Breast epithelium (tissue), 4 donors: ENCODE measurements at places on chromosomes 11 and 22.

GRCh38 chr22:44344407-44344806, 31.7 kb upstream of the SHISAL1 start:
- no peaks in the 10 kb centered on the region for H3K36me3 ChIP-seq
- peaks cover 16% of the 10 kb centered on the region for H3K27me3 ChIP-seq
- DNase-seq: no peak
- H3K4me1 ChIP-seq: no peaks in the 10 kb centered on the region
- H3K27ac ChIP-seq: no peak overlapping the region

- no peak for DNase-seq
- no peaks in the 10 kb centered on the region for H3K36me3 ChIP-seq
- H3K4me3 ChIP-seq: no peak overlapping the region
Measured at GRCh38 chr11:7690648-7691047, 15.6 kb downstream of the OVCH2 start.

GRCh38 chr11:45253640-45254039, 32.5 kb downstream of the SYT13 start:
- no peaks in the 10 kb centered on the region for H3K4me1 ChIP-seq
- DNase-seq: no peak
- no peaks in the 10 kb centered on the region for H3K27me3 ChIP-seq
- H3K36me3 ChIP-seq: no peaks in the 10 kb centered on the region
- H3K4me3 ChIP-seq: no peak overlapping the region

DNA sequence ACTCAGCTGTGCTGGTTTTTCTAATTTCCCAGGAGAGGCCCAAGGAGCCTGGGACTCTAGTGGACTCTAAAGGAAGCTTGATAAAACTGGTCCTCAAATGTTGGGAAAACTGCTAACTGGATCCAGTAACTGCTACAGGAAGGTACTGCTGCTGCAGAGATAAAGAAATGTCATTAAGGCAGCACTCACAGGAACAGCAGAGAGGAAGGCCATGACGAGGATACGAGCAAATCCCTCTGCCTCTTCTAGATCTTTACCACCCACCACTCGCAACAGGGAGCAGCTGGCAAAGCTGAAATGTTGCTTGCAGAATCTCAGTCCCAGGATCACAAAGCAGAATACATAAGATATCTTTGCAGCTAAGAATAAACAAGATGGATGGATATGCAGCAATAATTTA, 23.5 kb downstream of the TTC28 start:
- no peak for DNase-seq
- H3K4me1 ChIP-seq: no peaks in the 10 kb centered on the region
- H3K4me3 ChIP-seq: no peak overlapping the region
- no peak overlapping the region for H3K27ac ChIP-seq
- no peaks in the 10 kb centered on the region for H3K27me3 ChIP-seq
- H3K36me3 ChIP-seq: no peaks in the 10 kb centered on the region

DNA sequence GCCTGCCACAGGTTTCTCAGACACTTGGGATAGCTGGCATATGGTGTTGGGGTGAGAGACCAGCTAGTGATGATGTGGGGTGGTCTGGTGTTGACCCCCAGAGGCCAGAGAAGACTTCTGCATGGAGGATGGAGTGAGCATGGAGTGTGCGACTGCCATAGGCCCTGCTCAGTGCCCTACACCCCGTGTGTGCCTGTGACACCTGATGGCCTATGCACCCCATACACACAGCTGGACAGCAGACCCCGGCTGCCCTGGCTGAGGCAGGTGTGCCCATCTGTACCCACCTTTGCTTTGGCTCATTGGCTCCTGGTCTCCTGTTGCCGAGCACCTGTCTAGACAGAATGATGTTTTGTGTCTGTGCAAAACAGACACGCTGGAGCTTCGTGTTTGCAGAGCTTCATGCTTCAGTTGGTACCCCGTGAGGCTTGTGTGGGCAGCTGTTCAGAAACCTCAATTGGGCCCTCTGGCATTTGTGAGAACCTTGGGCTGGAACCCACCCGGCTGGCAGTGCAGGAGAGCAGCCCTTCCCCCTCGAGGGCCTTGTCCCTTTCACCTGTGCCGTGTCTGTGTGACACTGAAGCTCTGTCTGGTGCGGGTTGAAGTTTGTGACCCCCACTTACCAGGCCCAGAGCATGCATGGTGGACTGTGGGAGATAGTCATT, 27.6 kb downstream of the BCR start:
- no peak overlapping the region for H3K4me3 ChIP-seq
- H3K36me3 ChIP-seq: no peaks in the 10 kb centered on the region
- H3K27me3 ChIP-seq: no peaks in the 10 kb centered on the region

DNA sequence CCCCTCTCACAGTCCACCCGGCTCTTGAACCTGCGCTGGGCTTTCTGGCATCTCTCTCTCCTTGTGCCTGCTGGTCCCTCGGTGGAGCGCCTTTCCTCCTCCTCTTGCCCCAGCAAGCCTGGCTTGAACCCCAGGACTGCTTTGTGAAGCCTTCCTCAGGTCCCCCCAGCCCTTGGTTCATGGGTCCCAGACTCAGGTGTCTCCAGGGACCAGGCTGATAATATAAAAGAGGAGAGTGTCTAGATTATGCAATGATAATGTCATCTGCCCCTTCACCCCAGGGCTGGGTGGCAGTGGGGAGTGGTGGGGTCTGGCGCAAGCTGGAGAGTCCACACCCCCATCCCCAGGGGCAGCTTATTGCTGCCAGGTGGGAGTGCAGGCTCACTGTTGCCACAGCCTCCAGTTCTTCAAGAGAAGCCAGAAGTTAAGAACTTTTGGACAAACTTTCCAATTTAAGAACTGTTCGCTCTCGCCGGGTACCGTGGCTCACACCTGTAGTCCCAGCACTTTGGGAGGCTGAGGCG, 36.6 kb upstream of the PARVG start:
- H3K4me3 ChIP-seq: no peak overlapping the region
- DNase-seq: no peak
- H3K4me1 ChIP-seq: no peaks in the 10 kb centered on the region
- no peaks in the 10 kb centered on the region for H3K36me3 ChIP-seq
- H3K27me3 ChIP-seq: no peaks in the 10 kb centered on the region
- no peak overlapping the region for H3K27ac ChIP-seq

DNA sequence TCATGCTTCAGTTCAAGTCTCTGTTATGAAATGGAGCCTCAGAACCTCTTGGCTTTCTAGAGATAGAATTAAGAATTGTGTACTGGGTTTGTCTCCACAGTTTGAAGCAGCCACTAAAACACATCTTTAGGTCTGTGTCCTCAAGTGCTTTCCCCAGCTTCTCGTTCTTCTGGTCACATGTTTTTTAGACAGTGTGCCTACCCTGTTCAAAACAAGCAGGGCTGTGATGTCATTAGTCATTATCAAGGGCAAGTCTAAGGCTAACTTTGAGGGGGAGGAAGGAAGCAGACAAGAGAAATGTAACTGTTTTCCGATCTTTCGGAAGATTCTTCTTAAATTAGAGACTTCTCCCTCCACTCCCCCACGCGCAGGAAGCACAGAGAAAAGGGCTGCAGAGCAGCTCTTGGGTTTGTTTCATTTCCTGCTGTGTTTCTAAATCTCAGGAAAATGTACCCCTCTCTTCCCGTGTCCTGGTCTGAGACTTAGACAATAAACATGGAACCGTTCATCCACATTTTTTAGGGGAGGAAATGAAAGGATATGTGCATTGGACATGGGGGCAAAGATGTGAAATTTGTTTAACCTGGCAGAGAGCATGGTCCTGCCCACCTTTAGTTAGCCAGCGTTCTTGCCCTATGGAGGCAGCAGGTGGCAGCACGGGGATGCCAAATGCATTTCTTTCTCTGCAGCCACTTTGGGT, 3.1 kb downstream of the AKIP1 start:
- H3K4me1 ChIP-seq: no peaks in the 10 kb centered on the region
- peak overlapping the region; percentile 37 for H3K4me3 ChIP-seq
- H3K27me3 ChIP-seq: no peaks in the 10 kb centered on the region
- no peak for DNase-seq

DNA sequence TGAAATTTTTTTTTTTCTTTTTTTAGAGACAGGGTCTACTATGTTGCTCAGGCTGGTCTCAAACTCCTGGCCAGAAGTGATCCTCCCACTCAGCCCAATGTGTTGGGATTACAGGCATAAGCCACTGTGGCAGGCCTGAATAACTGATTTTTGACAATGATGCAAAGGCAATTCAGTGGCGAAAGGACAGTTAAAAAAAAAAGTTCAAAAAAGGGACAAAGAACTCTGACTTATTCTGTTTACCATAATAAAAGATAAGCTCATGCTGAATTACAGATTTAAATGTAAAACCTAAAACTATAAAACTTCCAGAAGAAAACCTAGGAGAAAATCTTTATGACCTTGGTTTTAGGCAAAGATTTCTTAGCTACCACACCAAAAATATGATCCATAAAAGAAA, 48.9 kb downstream of the ATG16L2 start:
- H3K36me3 ChIP-seq: no peaks in the 10 kb centered on the region
- H3K27ac ChIP-seq: no peak overlapping the region
- H3K27me3 ChIP-seq: no peaks in the 10 kb centered on the region
- no peak overlapping the region for H3K4me3 ChIP-seq
- DNase-seq: no peak

- H3K27ac ChIP-seq: peak overlapping the region; percentile 95
- H3K4me3 ChIP-seq: peak overlapping the region; percentile 97
- H3K36me3 ChIP-seq: no peaks in the 10 kb centered on the region
- no peaks in the 10 kb centered on the region for H3K27me3 ChIP-seq
Measured at GRCh38 chr11:17076517-17077239, 789 bp downstream of the RPS13 start.

GRCh38 chr11:3866206-3866605, 10.7 kb downstream of the STIM1 start:
- peaks cover 19% of the 10 kb centered on the region for H3K4me1 ChIP-seq
- H3K36me3 ChIP-seq: no peaks in the 10 kb centered on the region
- H3K27me3 ChIP-seq: no peaks in the 10 kb centered on the region
- no peak overlapping the region for H3K4me3 ChIP-seq
- DNase-seq: no peak
- H3K27ac ChIP-seq: peak overlapping the region; percentile 33

DNA sequence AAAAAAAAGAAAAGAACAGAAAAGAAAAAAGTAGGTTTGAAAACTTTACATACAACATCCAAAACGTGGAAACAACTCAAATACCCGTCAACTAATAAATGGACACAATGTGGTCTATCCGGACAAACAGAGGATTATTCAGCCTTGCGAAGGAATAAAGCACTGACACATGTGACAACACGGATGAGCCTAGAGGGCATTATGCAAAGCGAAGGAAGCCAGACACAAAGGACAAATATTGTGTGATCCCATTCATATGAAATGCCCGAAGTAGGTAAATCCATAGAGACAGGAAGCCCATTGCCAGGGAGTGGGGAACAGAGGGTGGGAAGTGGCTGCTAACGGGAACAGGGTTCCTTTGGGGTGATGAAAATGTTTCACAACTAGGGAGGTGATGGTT, 11.8 kb downstream of the RFPL1 start:
- no peak overlapping the region for H3K4me3 ChIP-seq
- no peaks in the 10 kb centered on the region for H3K36me3 ChIP-seq
- no peak for DNase-seq
- no peaks in the 10 kb centered on the region for H3K4me1 ChIP-seq
- H3K27ac ChIP-seq: no peak overlapping the region

- peak; percentile 89 for DNase-seq
- peak overlapping the region; percentile 2 for H3K4me3 ChIP-seq
- H3K27ac ChIP-seq: no peak overlapping the region
Measured at GRCh38 chr22:45994491-45995404, 17.8 kb upstream of the WNT7B start.

DNA sequence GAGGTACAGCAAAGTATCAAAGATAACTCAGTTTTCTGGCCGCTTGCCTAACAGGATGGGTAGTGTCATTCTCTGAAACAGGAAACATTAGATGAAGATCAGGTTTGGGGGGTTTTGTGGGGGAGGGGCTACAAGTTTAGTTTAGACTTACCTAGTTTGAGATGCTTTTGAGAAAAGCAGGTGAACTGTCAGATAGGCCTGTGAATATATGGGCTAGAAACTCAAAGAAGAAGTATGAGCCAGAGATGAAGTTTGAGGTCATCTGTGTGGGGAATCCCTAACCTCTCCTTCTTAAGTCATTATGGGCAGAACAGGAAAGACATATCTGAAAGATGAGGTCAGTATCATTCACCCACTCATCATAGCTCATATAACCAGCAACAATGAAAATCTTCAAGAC, 11.9 kb downstream of the HOATZ start:
- no peak for DNase-seq
- no peak overlapping the region for H3K27ac ChIP-seq
- H3K27me3 ChIP-seq: no peaks in the 10 kb centered on the region

- no peak overlapping the region for H3K4me3 ChIP-seq
- DNase-seq: no peak
- H3K4me1 ChIP-seq: no peaks in the 10 kb centered on the region
- H3K36me3 ChIP-seq: no peaks in the 10 kb centered on the region
- no peak overlapping the region for H3K27ac ChIP-seq
Measured at GRCh38 chr11:122270535-122270934, 154.5 kb upstream of the BLID start.

DNA sequence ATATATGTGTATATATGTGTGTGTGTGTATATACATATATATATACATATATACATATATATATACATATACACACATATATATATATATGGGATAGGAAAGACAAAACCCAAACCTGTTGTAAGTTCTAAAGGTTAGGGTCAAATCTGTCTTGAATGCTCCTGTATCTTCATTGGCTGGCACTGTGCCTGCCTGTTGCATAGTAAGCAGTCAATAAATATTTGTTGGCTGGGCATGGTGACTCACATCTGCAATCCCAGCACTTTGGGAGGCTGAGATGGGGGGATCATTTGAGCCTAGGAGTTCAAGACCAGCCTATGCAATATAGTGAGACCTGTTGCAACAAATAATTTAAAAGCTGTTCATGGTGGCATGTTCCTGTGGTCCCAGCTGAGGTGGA, 205.4 kb downstream of the DBX1 start:
- no peak overlapping the region for H3K4me3 ChIP-seq
- no peak overlapping the region for H3K27ac ChIP-seq
- H3K27me3 ChIP-seq: no peaks in the 10 kb centered on the region
- H3K4me1 ChIP-seq: no peaks in the 10 kb centered on the region

DNA sequence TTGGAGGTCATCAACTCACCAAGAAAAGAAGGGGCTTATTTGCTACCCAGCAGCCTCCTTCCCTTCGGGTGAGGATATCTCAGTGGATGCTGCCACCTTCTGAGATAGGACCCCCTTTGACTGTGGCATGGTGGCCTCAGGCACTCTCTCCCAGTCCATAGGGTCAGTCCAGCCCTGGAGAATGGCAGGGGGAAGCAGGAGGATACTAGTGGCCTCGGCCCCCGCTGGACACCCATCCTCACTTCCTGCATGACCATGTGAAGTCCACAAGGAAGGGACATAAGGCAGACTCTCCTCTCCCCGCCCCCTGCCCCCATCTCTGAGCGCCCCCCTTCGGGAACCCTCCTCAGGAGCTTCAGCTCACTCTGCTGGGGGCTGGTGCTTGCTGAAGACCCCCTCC, 24.4 kb downstream of the TPBGL start:
- H3K36me3 ChIP-seq: no peaks in the 10 kb centered on the region
- DNase-seq: peak; percentile 41
- no peaks in the 10 kb centered on the region for H3K27me3 ChIP-seq
- H3K4me3 ChIP-seq: no peak overlapping the region
- H3K4me1 ChIP-seq: no peaks in the 10 kb centered on the region

- no peaks in the 10 kb centered on the region for H3K27me3 ChIP-seq
- no peak overlapping the region for H3K4me3 ChIP-seq
- no peak for DNase-seq
- no peaks in the 10 kb centered on the region for H3K36me3 ChIP-seq
Measured at GRCh38 chr11:62030071-62030684, 62.7 kb upstream of the FTH1 start.
